ENCODE measurements at places on chromosomes 4 and X.
A peak's percentile ranks its signal among the peaks of the same experiment; 100 is the strongest.

- peak overlapping the region; percentile 86 for H3K27ac ChIP-seq
- peaks cover 54% of the 10 kb centered on the region for H3K4me1 ChIP-seq
- peak overlapping the region; percentile 86 for H3K4me3 ChIP-seq
- H3K27me3 ChIP-seq, result peaks cover 6% of the 10 kb centered on the region
- DNase-seq, result peak; percentile 63
Measured at GRCh38 chr4:102625232-102625930, 124.2 kb downstream of the NFKB1 start.

- no peak for DNase-seq
- H3K4me1 ChIP-seq, result no peaks in the 10 kb centered on the region
- no peaks in the 10 kb centered on the region for H3K27me3 ChIP-seq
Measured at GRCh38 chrX:7262551-7262950, 114.6 kb upstream of the PUDP start.

DNA sequence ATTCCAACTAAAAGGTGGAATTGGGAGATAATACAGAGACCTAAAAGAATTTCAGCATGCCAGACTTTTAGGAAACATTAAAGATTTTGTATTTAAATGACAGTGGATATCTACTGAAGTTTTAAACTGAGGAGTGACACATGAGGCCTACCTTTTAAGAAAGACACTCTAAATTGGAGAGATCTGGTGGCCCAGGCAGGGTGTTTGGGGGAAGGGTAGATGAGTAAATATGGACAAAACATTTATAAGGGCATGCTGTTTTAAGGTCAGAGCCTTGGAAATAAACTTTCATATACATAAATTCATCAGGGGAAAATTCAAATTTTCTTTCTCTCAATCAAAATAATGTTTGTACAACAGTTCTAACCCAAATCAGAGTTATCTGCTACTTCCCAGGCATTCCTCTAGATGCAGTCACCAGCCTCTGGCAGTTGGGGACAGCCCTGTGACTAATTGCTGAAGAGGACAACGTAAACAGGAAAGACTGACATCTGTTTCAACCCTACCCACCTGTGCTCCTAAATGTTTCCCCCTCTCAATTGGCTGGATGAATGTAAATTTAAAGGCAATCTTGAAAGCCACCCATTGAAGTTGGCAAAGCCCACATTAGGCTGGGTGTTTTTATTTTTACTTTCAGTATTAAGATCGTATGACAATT is 1646.9 kb upstream of the ADGRL3 start:
- no peaks in the 10 kb centered on the region for H3K36me3 ChIP-seq
- H3K4me1 ChIP-seq, result no peaks in the 10 kb centered on the region
- no peaks in the 10 kb centered on the region for H3K27me3 ChIP-seq
- peak overlapping the region; percentile 29 for H3K4me3 ChIP-seq

DNA sequence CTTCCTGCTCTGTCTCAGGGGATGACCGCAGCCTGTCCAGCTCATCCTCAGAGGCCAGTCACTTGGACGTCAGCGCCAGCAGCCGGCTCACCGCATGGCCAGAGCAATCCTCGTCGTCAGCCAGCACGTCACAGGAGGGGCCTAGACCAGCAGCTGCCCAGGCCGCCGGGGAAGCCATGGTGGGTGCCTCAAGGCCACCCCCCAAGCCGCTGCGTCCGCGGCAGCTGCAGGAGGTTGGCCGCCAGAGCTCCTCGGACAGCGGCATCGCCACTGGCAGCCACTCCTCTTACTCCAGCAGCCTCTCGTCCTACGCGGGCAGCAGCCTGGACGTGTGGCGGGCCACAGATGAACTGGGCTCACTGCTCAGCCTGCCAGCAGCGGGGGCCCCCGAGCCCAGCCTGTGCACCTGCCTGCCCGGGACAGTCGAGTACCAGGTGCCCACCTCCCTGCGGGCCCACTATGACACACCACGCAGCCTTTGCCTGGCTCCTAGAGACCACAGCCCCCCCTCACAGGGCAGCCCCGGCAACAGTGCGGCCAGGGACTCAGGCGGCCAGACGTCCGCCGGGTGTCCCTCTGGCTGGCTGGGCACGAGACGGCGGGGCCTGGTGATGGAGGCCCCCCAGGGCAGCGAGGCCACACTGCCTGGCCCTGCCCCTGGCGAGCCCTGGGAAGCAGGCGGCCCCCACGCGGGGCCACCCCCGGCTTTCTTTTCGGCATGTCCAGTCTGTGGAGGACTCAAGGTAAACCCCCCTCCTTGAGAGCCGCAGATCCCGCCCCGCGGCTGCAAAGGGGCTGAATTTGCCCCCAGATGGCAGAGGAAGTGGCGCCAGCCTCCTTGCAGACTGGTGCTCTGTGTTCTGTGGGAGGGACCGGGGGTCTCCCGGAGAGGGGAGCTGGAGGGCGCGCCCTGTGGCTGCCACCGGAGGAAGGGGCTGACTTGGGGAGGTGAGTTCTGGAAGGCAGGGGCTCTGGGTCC is 29.9 kb downstream of the DOK7 start:
- H3K36me3 ChIP-seq, result no peaks in the 10 kb centered on the region
- no peak for DNase-seq
- no peak overlapping the region for H3K4me3 ChIP-seq
- no peaks in the 10 kb centered on the region for H3K4me1 ChIP-seq
- no peak overlapping the region for H3K27ac ChIP-seq
- peaks cover 7% of the 10 kb centered on the region for H3K27me3 ChIP-seq

GRCh38 chrX:49276671-49277534 is 7.3 kb downstream of the PPP1R3F start:
- H3K36me3 ChIP-seq, result peaks cover 60% of the 10 kb centered on the region
- peaks cover 56% of the 10 kb centered on the region for H3K4me1 ChIP-seq

DNA sequence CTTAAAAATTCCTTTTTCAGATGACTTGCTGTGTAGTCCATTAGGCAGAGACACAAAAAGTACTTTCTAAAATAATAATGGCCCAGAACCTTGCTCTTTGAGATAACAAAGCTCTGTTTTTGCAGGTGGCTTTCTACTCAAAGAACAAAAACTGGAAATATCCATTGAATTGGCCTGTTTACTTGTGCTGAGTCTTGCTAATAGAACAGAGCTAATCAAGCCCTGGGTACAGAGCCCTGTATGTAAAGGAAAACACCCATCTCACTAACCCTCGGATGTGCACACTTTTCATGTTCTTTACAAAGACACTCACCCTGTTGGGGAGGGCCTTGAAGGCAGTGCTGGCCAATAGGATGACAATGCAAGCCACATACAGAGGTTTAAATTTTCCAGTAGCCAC is 27.0 kb upstream of the LNX1 start:
- H3K4me3 ChIP-seq, result no peak overlapping the region
- no peak for DNase-seq
- H3K27ac ChIP-seq, result no peak overlapping the region
- no peaks in the 10 kb centered on the region for H3K4me1 ChIP-seq

DNA sequence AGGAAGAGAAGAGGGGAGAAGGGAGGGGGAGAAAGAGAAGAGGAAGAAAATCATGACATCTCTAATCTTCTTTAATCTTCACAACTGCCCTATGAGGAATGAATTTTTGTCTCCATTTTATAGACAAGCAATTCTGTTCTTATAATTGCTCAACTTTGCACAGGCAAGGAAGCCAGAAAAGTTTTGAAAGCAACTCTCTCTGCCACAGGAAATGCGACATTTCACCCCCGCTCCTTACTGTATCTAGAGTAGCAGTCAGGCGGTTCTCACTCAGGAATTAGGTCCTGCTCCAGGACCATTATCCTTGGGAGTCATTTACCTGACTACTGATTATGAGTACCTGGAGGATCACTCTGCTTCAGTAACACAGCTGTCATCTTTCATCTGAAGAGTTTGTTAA is 69.2 kb upstream of the FAM9A start:
- no peak overlapping the region for H3K27ac ChIP-seq
- no peak overlapping the region for H3K4me3 ChIP-seq
- H3K27me3 ChIP-seq, result peaks cover 7% of the 10 kb centered on the region
- no peaks in the 10 kb centered on the region for H3K36me3 ChIP-seq

- peak overlapping the region; percentile 95 for H3K4me3 ChIP-seq
- H3K27me3 ChIP-seq, result no peaks in the 10 kb centered on the region
- peaks cover 24% of the 10 kb centered on the region for H3K36me3 ChIP-seq
Measured at GRCh38 chr4:55397126-55397436, 1.3 kb downstream of the TMEM165 start.

DNA sequence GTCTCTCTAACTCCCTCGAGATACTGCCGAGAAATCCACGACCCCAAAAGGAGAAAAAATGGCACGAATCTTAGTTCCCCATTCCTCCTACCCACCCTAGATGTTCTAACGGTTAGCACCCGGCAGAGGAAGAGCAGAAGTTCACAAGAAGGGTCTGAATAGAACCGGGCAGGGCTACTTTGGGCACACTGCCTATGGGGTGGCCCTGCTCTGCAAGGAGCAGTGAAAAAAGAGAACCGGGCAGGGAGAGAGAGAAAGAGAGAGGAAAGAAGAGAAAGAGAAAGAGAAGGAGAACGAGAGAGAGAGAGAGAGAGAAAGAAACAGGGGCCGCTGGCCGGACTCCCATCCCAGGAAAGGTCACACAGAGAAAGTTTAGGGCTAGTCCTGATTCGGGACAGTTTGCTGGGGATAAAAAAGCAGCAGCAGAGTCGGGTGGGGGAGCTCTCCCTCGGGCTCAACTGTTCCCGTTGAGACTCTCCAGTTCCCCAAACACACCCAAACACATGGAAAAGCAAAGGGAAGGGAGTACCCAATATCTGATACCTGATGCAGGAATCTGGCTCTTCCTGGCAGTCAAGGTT is 468 bp downstream of the GLA start:
- H3K4me1 ChIP-seq, result peaks cover 16% of the 10 kb centered on the region
- peaks cover 17% of the 10 kb centered on the region for H3K36me3 ChIP-seq
- H3K4me3 ChIP-seq, result peak overlapping the region; percentile 97
- no peaks in the 10 kb centered on the region for H3K27me3 ChIP-seq

- no peaks in the 10 kb centered on the region for H3K4me1 ChIP-seq
- no peak overlapping the region for H3K4me3 ChIP-seq
- no peaks in the 10 kb centered on the region for H3K27me3 ChIP-seq
- H3K27ac ChIP-seq, result no peak overlapping the region
- no peaks in the 10 kb centered on the region for H3K36me3 ChIP-seq
Measured at GRCh38 chr4:85777908-85778631, 303.1 kb downstream of the ARHGAP24 start.

DNA sequence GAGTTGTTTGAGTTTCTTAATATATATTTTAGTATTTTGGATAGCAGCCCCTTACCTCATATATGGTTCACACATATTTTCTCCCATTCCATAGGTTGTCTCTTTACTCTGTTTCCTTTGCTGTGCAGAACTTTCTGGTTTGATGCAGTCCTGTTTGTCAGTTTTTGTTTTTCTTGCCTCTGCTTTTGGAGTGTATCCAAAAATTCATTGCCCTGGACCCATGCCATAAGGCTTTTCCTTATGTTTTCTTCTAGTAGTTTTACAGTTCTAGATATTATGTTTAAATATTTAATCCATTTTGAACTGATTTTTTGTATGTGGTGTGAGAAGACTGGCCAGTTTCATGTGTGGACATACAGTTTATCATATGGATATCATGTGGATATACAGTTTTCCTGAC is 58.5 kb upstream of the NUDT6 start:
- H3K27ac ChIP-seq, result no peak overlapping the region
- DNase-seq, result no peak
- H3K4me3 ChIP-seq, result no peak overlapping the region
- no peaks in the 10 kb centered on the region for H3K4me1 ChIP-seq
- peaks cover 79% of the 10 kb centered on the region for H3K36me3 ChIP-seq
- no peaks in the 10 kb centered on the region for H3K27me3 ChIP-seq

GRCh38 chr4:169167957-169168858 is 102.5 kb downstream of the SH3RF1 start:
- no peaks in the 10 kb centered on the region for H3K4me1 ChIP-seq
- no peak for DNase-seq
- H3K36me3 ChIP-seq, result no peaks in the 10 kb centered on the region
- H3K27ac ChIP-seq, result no peak overlapping the region
- peaks cover 7% of the 10 kb centered on the region for H3K27me3 ChIP-seq

DNA sequence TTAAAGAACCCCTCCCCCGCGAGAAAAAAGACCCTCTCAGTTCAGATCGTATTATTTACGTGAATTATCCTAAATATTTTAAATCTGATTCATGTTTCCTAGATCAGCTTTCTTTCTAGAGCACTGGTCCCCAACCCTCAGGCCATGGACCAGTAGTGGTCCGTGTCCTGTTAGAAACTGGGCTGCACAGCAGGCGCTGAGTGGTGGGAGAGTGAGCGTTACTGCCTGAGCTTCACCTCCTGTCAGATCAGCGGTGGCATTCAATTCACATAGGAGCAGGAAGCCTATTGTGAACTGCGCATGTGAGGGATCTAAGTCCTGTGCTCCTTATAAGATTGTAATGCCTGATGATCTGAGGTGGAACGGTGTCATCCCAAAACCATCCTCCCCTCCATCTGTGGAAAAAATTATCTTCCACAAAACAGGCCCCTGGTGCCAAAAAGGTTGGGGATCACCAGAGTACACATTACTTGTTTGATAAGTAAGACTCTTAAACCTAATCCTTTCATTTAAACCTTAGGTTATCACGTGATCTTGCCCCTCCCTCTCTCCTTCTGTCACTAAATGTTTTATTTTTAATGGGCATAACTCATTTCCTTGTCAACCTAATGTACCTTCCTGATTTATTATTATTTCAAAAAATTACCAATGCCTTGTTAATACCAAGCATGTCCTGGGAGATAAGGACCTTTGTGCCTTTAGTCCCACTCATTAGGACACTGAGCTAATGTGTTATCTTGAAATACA is 442.9 kb downstream of the TLL1 start:
- H3K36me3 ChIP-seq, result no peaks in the 10 kb centered on the region
- H3K27me3 ChIP-seq, result no peaks in the 10 kb centered on the region
- no peak for DNase-seq
- no peak overlapping the region for H3K27ac ChIP-seq
- H3K4me3 ChIP-seq, result no peak overlapping the region

- no peak for DNase-seq
- no peak overlapping the region for H3K4me3 ChIP-seq
- no peaks in the 10 kb centered on the region for H3K4me1 ChIP-seq
- H3K36me3 ChIP-seq, result peaks cover 34% of the 10 kb centered on the region
- H3K27me3 ChIP-seq, result no peaks in the 10 kb centered on the region
- H3K27ac ChIP-seq, result no peak overlapping the region
Measured at GRCh38 chrX:41895826-41896225, 27.5 kb downstream of the CASK start.

GRCh38 chrX:45815441-45815840 is 614.8 kb upstream of the DIPK2B start:
- peaks cover 61% of the 10 kb centered on the region for H3K36me3 ChIP-seq
- peaks cover 42% of the 10 kb centered on the region for H3K4me1 ChIP-seq
- peak overlapping the region; percentile 41 for H3K27ac ChIP-seq
- no peak overlapping the region for H3K4me3 ChIP-seq

GRCh38 chr4:83417566-83417965 is 38.1 kb downstream of the HELQ start:
- H3K4me1 ChIP-seq, result no peaks in the 10 kb centered on the region
- H3K27ac ChIP-seq, result no peak overlapping the region
- DNase-seq, result no peak
- H3K27me3 ChIP-seq, result no peaks in the 10 kb centered on the region

Data from T-helper 2 cell treated with Interferon-gamma antibody and Interleukin-4, amounts not matched to agents 5 μg/mL and 100 μg/mL, for 36 hours (primary cell).